ENCODE measurements at places on chromosomes 12 and 14.
A peak's percentile ranks its signal among the peaks of the same experiment; 100 is the strongest.

- no peak for DNase-seq
Observed at GRCh38 chr14:27427796-27428195, 830.0 kb upstream of the NOVA1 start.

- DNase-seq = peak; percentile 70
Observed at GRCh38 chr14:74913986-74914573, 9.0 kb downstream of the RPS6KL1 start.

DNA sequence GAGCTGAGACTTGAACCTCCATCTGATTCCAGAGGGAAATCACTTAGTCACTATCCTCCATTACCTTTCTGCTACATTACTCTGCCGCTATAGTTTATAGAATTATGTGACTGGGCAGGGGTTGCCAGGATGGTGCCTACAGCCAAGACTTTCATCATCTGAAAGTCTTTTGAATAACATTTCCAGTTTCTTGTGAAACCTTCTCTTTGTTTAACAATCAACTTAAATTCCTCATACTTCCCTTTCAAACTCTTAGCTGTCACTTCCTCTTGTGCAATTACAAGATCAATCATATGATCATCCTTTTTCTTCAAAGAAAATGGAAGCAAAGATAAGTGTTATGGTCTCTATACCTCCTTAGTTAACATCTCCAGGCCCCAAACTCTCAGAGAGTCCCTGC, 25.4 kb upstream of the PELI2 start:
- DNase-seq = no peak

- no peak for DNase-seq
Observed at GRCh38 chr12:131901431-131902331, 7.3 kb downstream of the ULK1 start.

- DNase-seq = peak; percentile 69
Observed at GRCh38 chr12:118060301-118061010, 523 bp downstream of the WSB2 start.
